ENCODE measurements at places on chromosomes 3 and 15.

GRCh38 chr15:27646531-27646930 lies 452.6 kb downstream of the OCA2 start:
- H3K4me3 ChIP-seq, result no peak overlapping the region
- H3K36me3 ChIP-seq, result no peaks in the 10 kb centered on the region
- DNase-seq, result no peak
- H3K27ac ChIP-seq, result no peak overlapping the region

DNA sequence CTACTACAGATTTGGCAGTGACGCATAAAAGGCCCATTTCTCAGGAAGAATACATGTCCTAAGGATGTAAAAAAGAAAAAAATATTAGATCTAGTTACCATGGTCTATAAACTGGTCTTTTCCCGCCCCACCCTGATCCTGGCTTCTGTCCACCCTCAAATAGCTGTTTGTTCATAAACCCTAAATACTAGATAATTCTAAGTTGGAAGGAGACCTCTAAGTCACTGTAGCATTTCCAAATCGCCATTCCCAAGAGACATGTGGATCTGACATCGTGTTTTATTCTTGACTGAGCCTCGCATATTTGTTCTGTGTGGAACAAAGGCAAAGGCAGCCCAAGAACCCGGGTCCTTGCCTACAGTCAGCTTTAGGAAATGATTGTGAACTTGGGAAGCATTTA lies 49.0 kb downstream of the LMCD1 start:
- no peak for DNase-seq
- no peaks in the 10 kb centered on the region for H3K36me3 ChIP-seq
- no peaks in the 10 kb centered on the region for H3K4me1 ChIP-seq
- H3K27me3 ChIP-seq, result peaks cover 4% of the 10 kb centered on the region
- H3K27ac ChIP-seq, result no peak overlapping the region
- no peak overlapping the region for H3K4me3 ChIP-seq

DNA sequence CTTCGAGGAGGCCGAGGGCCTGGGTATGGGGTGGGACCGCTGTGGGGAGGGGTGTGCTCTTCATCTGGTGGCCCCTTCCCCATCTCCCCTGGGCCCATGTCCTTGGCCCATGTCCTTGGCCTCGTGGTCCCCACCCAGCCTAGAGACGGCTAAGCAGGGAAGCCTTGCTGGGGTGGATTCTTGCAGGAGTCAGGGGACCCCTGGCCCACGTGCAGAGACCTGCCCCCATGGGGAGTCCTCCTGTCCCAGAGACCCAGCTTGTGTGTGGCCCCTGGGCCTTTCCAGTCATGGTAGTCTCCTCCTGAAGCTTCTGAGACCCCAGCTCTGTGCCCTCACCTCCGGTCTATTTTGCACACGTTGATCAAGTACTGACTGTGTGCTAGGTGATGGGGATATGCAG lies 97.4 kb downstream of the TBC1D2B start:
- no peak overlapping the region for H3K4me3 ChIP-seq
- no peaks in the 10 kb centered on the region for H3K36me3 ChIP-seq
- H3K27me3 ChIP-seq, result peaks cover 25% of the 10 kb centered on the region
- no peaks in the 10 kb centered on the region for H3K4me1 ChIP-seq
- no peak overlapping the region for H3K27ac ChIP-seq

GRCh38 chr3:16264174-16264707 lies 502 bp downstream of the DPH3 start:
- H3K36me3 ChIP-seq, result peaks cover 11% of the 10 kb centered on the region
- H3K4me3 ChIP-seq, result peak overlapping the region; percentile 97
- no peak for DNase-seq
- H3K4me1 ChIP-seq, result peaks cover 44% of the 10 kb centered on the region
- no peaks in the 10 kb centered on the region for H3K27me3 ChIP-seq
- peak overlapping the region; percentile 96 for H3K27ac ChIP-seq

DNA sequence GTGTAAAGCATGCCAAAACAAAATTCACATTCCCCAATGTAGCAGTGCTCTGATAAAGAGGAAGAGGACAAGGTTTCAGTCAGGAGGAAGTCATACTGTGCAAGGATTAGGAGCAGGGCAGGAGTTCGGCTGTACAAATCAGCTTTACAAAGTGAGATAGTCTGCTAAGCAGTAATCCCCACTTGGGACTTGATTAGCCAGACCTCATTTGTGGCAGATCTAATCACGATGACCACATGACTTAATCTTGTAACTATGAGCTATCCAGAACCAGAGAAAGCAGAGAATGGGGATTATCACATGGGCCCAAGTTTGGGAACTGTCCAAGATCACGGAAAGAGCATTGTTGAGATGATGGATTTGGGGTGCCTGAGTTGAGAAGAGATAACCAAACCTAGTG lies 7.8 kb downstream of the DCBLD2 start:
- H3K27ac ChIP-seq, result no peak overlapping the region
- H3K4me1 ChIP-seq, result no peaks in the 10 kb centered on the region
- no peaks in the 10 kb centered on the region for H3K36me3 ChIP-seq
- H3K4me3 ChIP-seq, result no peak overlapping the region

DNA sequence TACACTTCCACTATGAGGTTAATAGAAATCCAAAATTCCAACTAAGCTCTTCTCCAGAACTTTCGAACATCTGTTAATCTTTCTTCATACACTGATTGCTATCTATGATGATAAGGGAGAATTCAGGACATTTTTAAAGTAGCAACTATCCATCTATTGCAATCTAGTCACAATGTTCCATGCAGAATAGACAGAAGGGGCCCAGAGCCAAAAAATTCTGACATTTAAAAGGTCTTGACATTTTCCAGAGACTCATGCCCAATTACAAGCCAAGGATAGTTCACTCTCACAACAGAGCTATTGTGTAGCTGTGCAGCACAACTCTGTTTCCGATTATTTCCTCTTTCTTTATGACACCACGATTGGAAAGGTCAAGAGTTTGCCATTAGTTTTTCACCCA lies 999.7 kb upstream of the ALCAM start:
- no peak overlapping the region for H3K4me3 ChIP-seq
- H3K4me1 ChIP-seq, result no peaks in the 10 kb centered on the region
- no peak for DNase-seq
- no peaks in the 10 kb centered on the region for H3K27me3 ChIP-seq
- no peaks in the 10 kb centered on the region for H3K36me3 ChIP-seq

- peak; percentile 54 for DNase-seq
- H3K36me3 ChIP-seq, result peaks cover 3% of the 10 kb centered on the region
- H3K27ac ChIP-seq, result no peak overlapping the region
- H3K4me3 ChIP-seq, result no peak overlapping the region
- no peaks in the 10 kb centered on the region for H3K4me1 ChIP-seq
- no peaks in the 10 kb centered on the region for H3K27me3 ChIP-seq
Measured at GRCh38 chr3:107753494-107753893, 230.7 kb downstream of the BBX start.

- H3K27ac ChIP-seq, result no peak overlapping the region
- H3K27me3 ChIP-seq, result peaks cover 9% of the 10 kb centered on the region
- H3K4me1 ChIP-seq, result no peaks in the 10 kb centered on the region
- H3K4me3 ChIP-seq, result no peak overlapping the region
Measured at GRCh38 chr3:72152551-72153476, 367.9 kb upstream of the PROK2 start.

DNA sequence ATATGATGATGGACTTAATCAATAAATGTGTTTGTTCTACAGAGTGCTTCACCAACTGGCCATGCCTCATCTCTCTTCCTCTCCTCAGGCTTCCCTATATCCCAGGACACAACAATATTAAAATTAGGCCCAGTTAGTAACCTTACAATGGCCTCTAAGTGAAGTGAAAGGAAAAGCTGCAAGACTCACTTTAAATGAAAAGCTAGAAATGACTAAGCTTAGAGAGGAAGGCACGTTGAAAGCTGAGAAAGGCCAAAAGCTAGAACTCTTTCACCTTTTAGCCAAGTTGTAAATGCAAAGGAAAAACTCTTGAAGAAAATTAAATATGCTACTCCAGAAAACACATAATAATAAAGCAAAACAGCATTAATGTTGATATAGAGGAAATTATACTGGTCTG lies 1010.3 kb downstream of the NAALADL2 start:
- no peak for DNase-seq
- H3K27me3 ChIP-seq, result no peaks in the 10 kb centered on the region
- no peaks in the 10 kb centered on the region for H3K4me1 ChIP-seq
- H3K36me3 ChIP-seq, result no peaks in the 10 kb centered on the region
- no peak overlapping the region for H3K4me3 ChIP-seq

GRCh38 chr3:56375654-56376053 lies 92.6 kb downstream of the ERC2 start:
- no peaks in the 10 kb centered on the region for H3K27me3 ChIP-seq
- H3K4me1 ChIP-seq, result no peaks in the 10 kb centered on the region
- no peak for DNase-seq
- H3K27ac ChIP-seq, result no peak overlapping the region

DNA sequence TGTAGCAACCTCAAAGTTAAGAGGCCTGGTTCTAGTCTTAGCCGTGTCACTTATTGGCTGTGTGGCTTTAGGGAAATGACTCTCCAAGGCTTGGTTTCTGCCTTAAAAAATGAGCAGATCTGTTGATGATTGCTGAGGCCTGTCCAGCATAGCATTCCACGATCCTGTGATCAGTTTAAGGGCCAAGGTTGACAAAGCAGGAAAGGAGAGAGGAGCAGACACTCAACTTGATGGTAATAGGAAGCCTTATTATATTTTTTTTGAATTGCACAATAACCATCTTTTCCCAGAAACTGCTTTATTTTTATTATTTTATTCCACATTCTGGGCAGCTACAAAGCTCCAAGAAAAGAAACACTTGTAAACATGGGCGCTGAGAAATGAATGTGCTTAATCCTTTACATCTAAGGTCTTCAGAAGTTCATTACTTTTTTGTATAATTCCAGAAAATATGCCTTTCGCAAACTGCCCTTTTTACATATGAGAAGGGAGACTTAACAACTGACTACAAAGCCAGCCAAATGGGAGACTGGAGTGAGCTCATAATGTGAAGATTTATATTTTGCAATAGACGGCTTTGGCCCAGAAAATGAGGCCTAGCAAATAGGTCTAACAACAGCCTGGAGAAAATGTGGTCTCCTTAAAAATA lies 241.0 kb downstream of the ATP8B4 start:
- DNase-seq, result no peak
- no peaks in the 10 kb centered on the region for H3K36me3 ChIP-seq
- no peaks in the 10 kb centered on the region for H3K4me1 ChIP-seq

DNA sequence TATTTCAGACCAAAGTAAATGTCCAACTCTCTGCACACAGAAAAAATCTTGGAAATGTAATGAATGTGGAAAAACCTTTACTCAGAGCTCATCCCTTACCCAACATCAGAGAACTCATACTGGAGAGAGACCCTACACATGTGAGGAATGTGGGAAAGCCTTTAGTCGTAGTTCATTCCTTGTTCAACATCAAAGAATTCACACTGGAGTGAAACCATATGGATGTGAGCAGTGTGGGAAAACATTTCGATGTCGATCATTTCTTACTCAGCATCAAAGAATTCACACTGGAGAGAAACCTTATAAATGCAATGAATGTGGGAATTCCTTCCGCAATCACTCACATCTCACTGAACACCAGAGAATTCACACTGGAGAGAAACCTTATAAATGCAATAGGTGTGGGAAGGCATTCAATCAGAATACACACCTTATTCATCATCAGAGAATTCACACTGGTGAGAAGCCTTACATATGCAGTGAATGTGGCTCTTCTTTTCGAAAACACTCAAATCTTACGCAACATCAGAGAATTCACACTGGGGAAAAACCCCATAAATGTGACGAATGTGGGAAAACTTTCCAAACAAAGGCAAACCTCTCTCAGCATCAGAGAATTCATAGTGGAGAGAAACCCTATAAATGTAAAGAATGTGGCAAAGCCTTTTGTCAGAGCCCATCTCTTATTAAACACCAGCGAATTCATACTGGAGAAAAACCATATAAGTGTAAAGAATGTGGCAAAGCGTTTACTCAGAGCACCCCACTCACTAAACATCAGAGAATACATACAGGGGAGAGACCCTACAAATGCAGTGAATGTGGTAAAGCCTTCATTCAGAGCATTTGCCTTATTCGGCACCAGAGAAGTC lies 8.0 kb upstream of the ZNF501 start:
- H3K4me1 ChIP-seq, result no peaks in the 10 kb centered on the region
- no peak for DNase-seq
- no peak overlapping the region for H3K4me3 ChIP-seq
- no peaks in the 10 kb centered on the region for H3K27me3 ChIP-seq

- H3K27ac ChIP-seq, result no peak overlapping the region
- no peaks in the 10 kb centered on the region for H3K36me3 ChIP-seq
- DNase-seq, result no peak
- H3K4me1 ChIP-seq, result peaks cover 3% of the 10 kb centered on the region
Measured at GRCh38 chr3:102536456-102536855, 101.6 kb downstream of the ZPLD1 start.

- DNase-seq, result no peak
- no peaks in the 10 kb centered on the region for H3K4me1 ChIP-seq
- no peaks in the 10 kb centered on the region for H3K36me3 ChIP-seq
Measured at GRCh38 chr3:34851137-34851536, 788.2 kb upstream of the ARPP21 start.

DNA sequence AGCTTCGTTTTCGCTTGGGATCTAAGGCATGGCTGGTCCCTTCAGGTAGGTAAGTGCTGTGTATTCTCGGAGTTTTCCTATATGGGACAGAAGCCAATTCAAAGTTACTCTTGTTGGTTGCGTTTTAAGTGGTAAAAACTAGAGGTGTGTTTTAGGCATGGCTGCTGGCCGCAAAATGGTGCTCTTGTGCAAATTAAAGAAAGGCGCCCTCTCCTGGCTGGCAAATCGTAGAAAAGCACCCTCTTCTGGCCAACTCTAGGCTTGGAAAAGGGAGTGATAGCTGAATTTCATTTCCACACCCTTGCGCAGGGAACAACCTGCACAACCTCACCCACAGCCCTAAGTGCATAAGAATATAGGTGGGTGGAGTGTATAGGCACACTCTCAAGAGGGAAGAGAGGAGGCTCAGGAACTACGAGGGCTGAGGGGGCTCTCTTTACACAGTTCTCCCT lies 23.5 kb downstream of the DRD3 start:
- peaks cover 18% of the 10 kb centered on the region for H3K27me3 ChIP-seq
- peaks cover 5% of the 10 kb centered on the region for H3K4me1 ChIP-seq
- DNase-seq, result peak; percentile 36
- no peak overlapping the region for H3K4me3 ChIP-seq
- no peak overlapping the region for H3K27ac ChIP-seq

DNA sequence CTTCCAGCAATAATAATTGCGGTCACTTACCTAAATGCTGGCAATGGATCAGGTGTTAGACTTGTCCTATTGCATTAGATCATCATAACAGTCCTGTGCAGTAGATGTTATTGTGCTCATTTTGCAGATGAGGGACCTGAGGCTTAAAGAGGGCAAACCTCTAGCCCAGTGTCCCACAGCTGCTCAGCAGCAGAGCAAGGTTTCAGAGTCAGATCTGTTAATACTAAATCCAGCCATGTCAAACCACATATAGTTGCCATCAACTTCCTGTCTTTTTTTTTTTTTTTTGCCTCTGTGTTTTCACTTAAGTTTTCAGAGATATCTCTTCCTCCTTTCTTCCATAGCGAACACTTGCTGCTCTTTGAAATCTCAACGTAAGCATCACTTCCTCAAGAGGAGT lies 12.1 kb downstream of the FEZF2 start:
- peaks cover 18% of the 10 kb centered on the region for H3K27me3 ChIP-seq
- no peak overlapping the region for H3K27ac ChIP-seq
- DNase-seq, result no peak
- no peak overlapping the region for H3K4me3 ChIP-seq

DNA sequence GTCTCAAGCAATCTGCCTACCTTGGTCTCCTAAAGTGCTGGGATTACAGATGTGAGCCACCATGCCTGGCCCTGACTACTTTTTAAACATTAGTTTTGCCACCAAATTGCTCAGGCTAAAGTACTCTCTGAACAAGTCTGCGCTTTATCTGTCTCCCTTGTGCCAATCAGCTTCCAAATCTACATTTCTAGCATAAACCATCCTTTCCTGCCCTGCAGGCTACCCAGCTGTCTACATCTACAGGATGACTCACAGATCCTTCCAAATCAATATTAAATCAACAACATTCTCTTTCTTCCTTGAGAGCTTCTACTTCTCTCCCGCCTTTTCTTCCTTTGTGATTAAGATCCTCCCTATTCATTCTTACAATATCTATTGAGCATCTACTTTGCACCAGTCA lies 16.0 kb upstream of the ATOSA start:
- H3K36me3 ChIP-seq, result no peaks in the 10 kb centered on the region
- H3K27me3 ChIP-seq, result peaks cover 23% of the 10 kb centered on the region
- H3K27ac ChIP-seq, result no peak overlapping the region
